GF-D8 (cell line): ENCODE measurements at places on chromosomes 13 and 19.
A peak's percentile ranks its signal among the peaks of the same experiment; 100 is the strongest.

- no peak for DNase-seq
Measured at GRCh38 chr13:114154476-114154875, 22.1 kb upstream of the RASA3 start.

DNA sequence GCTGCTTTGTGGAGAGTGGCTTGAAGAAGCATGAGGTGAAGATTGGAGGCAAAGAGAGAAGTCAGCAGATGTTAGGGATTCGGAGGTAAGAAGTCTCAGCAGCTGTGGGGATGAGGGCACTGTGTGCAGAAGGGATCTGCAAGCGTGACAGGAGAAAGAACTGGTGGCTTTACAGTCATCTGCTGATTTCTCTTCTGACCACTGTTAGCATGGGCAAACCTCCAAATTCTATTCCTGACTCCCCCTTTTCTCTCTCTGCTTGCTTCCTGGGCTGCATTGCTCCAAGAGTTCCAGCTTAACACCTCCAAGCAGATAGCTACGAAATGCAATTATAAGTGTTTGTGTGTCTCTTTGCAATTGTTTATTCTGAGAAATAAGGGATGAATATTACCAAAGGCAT is 159.6 kb downstream of the GGACT start:
- DNase-seq = no peak

GRCh38 chr13:49412749-49413148 is 31.1 kb downstream of the CAB39L start:
- DNase-seq = no peak

DNA sequence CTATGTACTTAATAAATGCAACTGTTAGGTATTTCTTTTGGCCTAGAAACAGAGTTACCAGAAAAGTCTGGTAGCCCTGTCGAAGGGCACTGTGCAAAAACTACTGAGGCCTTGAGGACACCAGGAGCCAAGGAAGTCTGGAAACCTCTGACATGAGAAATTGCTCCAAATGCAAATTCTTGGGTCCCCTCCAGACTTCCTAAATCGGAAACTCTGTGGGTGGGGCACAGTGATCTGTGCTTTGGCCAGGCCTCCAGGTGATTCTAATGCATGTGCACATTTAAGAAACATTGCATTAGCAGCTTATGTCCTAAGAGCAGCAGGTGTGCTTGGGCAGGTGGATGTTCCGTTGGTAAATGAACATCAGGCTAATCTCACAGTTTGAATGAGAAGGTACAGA is 50.0 kb downstream of the STARD13 start:
- no peak for DNase-seq

- DNase-seq = no peak
Measured at GRCh38 chr13:97255515-97256021, 33.4 kb downstream of the MBNL2 start.

DNA sequence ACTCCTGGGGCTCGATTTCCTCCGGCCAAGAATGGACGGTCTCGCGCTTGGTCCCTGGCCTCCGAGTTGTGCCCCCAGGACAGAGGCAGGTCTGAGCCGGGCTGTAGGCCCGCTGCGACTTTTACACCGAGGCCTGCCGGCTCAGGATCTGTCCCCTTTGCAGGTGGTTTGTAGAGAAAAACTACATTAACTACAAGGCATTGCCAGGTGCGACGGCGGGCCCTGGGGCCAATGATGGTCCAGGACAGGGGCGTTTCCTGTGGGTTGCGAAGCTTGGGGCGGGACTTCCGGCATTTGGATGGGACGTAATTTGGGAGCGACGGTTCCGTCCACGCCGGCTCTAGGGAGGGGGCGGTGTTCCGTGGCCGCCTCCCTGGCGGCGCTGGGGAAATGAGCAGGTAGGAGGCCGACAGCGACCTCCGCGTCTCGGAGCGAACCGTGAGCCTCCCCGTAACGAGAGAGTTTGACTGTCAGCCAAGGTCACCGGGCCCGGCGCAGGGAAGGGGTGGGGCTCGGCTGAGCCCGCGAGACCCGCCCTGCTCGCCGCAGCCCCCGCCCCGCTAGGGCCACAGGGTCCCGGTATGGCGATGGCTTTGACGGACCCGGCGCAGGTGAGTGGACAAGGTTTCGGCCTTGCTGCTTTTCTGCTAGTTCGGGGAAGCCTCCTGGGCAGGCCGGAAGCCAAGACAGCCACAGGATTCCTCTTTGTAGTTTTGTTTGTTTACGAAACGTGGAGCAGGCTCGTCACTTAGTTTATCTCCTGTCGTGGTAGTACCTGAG is at the start of gene ZNF805:
ZNF805 (plus strand) TSS at position 322 of the 780 bp plus-strand sequence; CDS start at position 582, 260 bp downstream.
- peak; percentile 60 for DNase-seq

DNA sequence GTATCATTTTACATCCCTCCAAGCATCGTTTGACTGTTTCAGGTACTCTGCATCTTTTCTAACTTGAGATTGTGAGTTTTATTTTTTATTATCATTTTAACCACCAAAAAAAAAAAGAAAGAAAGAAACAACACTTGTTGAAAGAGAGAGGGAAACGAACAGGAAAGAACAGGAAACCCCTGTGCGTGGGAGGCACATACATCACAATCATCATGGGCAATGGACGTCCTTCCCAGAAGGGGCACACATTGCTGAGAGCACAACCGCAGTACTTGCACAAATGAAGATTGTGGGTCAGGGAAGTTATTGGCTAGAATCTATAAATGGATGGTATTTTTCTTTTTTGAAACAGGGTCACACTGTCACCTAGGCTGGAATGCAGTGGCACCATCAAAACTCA is 1.7 kb downstream of the CLC start:
- no peak for DNase-seq

DNA sequence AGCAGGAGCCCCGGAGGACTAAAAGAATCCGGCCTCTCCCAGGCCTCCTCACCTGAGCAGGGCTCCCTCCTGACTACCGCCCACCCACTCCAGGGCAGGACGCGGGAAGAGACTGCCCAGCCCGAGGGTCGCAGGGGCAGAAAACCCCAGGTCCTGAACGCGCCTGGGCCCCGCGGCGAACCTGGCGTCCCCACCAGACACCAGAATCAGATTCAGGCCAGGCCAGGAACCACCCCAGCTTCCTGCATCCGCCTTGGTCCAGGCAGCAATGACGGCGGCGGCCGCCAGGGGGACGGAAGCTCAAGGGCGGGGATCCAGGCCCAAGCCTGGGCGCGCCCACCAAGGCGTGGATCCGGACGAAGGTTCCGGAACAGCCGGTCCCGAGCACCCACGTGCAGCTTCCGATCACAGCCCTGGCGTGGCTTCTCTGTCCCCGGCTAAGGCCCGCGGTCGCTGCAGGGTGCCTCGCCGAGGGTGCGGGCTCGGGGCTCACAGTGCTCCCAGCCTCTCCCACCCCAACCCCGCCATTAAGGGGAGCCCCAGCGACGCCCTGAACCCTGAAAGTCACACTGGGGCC is 3.6 kb downstream of the LGALS7 start:
- peak; percentile 18 for DNase-seq

GRCh38 chr19:30804751-30805150 is 432.6 kb downstream of the ZNF536 start:
- no peak for DNase-seq

DNA sequence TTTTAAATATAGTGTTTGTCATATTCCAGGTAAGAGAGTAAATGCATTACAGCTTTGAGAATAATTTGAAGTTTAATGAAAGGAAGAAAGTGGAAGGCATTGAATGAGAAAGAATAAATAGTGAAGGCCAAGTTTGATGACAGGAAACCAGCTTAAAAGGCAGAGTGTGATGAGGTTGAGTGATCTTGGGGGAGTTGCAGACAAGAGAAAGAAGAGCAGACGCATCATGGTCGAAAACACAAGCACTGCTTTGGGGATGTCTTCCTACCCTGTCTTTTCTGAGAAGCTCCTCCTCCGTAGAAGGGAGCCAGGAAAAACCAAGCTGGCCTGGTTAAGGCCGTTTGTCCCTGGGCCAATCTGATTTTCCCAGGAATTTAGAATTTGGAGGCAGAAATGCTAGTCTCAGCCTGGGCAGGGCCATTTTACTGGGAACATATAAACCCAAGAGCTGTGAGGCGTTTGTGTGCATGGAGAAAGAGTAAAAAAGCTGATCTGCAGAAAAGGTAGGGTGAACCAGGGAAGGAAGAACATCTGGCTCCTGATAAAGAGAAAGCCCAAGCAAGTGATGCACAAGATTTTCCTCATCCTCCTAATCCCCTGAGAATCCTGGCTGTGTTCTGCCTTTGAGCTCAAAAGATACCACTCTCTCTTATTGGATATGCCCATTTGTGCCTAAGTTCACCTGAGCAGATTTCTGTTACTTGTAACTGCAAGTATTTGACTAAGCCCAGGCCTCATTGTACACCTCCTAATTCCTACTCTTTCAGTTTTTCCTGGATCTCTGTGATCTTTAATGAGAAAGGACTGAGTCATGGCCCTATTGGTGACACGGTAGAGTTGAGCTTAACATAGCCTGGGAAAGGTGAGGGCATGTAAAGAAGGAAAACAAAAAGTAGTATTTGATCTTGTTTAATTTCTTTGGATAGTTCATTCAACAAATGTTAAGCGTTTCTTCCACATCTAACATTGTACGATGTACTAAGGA is 80.0 kb downstream of the WDFY2 start:
- DNase-seq = no peak

DNA sequence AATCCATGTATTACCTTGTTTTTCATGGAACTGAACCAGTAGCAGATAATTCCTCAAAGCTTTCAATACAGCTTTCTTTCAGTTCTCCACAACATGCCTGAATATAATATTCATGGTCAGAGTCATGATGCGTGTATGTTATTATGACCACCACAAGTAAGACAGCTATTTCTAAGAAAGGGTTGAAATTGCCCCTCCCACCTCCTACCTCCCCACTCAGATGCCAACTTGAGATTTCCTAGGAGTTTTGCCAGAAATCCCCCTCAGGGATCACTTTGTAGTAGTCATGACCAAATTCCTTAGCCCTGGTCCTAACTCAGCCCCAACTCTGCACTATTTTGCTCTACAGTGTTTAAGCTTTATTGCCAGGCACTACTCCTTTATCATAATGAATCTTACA is 69.9 kb upstream of the RAP2A start:
- no peak for DNase-seq

- DNase-seq = no peak
Measured at GRCh38 chr19:48629599-48630295, 7.4 kb downstream of the DBP start.

DNA sequence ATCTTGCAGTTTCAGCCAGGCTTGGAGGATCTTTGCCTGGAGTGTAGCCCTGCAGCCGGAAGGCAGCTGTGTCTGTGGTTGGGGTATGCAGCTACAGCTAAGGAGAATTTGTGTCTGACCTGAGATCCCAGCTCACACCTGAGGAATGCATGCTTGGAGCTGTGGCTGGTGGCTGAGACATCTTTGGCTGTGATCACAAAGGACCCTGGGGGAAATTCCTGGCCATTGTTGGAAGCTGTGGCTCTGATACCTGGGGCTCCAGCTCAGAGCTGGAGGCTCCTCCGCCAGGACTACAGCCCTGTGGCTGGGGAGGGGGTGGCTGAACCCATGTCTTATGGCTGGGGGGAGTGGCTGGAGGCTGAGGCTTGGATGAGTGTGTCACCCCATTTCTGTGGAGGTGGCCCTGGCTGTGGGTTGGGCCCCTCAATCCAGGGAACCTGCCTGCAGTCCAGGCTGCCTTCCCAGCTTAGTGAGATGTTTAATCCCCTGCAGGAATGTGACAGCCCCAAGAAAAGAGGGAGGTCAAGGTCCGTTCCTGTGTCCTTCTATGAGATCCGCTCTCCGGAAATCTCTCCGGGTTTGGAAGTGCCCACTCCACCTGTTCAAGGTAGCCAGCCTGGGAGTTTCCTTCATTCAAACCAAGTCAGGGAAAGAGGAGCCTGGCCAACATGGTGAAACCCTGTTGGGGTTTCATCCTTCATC is 27.6 kb downstream of the ARHGEF18 start:
- DNase-seq = no peak

DNA sequence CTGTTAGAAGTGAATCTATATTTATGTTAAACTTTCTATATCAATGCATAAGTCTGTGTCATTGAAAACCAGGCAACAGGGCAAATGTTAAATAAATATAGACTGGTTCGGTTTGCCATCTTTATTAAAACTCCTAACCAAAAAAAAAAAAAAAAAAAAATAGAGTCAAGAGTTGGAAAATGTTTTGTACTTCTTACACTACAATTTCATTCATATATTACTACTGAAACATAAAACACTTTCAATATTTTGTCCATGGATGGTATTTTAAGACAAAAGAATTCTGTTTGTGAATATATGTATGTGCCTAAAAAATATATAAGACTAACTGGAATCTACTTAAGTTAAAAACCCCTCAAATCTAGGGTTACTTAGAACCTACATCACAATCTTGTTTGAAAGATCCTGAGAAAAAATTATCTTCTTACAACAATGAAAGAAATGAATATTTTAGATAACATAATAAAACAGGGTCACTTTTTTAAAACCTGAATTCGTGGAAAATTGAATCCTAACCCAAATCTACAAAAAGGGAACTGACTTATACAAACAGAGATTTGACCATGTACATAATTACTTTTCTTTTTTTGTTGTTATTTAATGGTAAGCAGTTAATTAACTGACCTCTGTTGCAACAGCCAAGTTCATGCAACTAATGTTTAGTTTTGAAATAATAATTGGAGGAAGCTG is 5.1 kb downstream of the DACH1 start:
- peak; percentile 52 for DNase-seq

GRCh38 chr19:23283925-23284324 is 33.7 kb upstream of the ZNF724 start:
- no peak for DNase-seq

DNA sequence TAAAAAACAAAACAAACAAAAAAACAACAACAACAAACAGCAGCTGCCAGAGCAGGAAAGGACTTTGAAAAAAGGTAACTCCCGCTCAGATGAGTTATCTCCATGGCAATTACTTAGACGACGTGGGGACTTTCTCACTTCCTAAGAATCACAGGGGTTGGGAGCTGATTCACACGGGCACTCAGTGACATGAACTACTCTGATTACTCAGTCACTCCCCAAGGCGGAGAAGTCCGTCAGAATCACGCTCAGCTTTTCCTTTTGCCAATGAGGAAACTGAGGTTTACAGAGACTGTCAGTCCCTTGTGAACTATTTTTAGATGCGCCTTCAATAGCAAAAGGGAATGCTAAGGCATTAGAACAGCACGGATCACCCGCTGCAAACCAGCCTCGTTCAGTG is 32.3 kb upstream of the MATK start:
- DNase-seq = no peak

GRCh38 chr13:100630555-100630954 is 42.0 kb upstream of the GGACT start:
- no peak for DNase-seq

- no peak for DNase-seq
Measured at GRCh38 chr19:53394522-53394973, 401 bp upstream of the ZNF765 start.

- DNase-seq = no peak
Measured at GRCh38 chr13:74761801-74762757, 627.9 kb upstream of the KLF12 start.

DNA sequence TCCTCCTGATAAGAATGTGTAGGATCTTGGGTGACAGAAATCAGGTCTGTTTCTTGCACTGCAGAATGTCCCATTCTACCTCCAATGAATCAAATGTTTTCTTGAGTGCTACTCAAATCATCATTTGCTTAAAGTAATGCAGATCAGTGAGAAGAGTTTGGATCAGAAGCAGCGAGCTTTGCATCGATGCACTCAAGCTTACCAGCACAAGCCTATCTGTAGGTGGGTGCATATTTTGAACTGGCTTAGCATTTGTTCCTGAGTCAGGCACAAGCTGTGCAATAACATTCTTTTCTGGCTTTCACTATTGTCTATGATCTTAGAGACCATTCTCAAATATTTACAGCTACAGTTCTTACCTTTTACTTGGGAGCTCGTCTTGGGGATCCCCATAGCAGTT is 109.5 kb downstream of the UBL3 start:
- no peak for DNase-seq

GRCh38 chr19:8611391-8611876 is 919 bp upstream of the ADAMTS10 start:
- DNase-seq = no peak

GRCh38 chr13:59373341-59373740 is 790.4 kb downstream of the DIAPH3 start:
- DNase-seq = no peak
